ENCODE measurements at places on chromosomes 2 and 18.

GRCh38 chr2:97761192-97761591, 47.8 kb downstream of the ZAP70 start:
- no peak for DNase-seq

- peak; percentile 36 for DNase-seq
These were observed 185.1 kb downstream of the MYO5B start for GRCh38 chr18:50009773-50010335.

DNA sequence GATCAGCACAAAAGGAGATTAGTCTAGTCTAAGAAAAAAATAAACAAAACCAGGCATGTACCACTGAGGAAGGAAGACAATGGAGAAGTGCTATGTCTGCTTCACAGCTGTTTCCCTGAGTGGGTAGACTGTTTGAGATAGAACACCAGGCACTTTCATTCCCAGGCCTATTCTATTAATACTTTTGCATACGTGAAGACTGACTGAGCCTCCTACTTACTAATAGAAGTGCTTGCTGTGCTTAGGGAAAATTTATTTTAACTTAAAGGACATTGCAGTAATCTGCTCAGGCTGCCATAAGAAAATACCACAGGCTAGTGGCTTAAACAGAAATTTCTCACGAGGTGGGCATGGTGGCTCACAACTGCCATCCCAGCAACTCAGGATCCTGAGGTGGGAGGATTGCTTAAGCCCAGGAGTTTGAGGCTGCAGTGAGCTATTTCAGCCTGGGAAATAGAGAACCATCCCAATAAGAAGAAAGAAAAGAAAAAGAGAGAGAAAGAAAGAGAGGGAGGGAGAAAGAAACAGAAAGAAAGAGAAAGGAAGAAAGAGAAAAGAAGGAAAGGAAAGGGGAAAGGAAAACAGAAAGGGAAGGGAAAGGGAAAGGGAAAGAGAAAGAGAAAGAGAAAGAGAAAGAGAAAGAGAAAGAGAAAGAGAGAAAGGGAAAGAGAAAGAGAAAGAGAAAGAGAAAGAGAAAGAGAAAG, 33.0 kb downstream of the CMPK2 start:
- peak; percentile 57 for DNase-seq

DNA sequence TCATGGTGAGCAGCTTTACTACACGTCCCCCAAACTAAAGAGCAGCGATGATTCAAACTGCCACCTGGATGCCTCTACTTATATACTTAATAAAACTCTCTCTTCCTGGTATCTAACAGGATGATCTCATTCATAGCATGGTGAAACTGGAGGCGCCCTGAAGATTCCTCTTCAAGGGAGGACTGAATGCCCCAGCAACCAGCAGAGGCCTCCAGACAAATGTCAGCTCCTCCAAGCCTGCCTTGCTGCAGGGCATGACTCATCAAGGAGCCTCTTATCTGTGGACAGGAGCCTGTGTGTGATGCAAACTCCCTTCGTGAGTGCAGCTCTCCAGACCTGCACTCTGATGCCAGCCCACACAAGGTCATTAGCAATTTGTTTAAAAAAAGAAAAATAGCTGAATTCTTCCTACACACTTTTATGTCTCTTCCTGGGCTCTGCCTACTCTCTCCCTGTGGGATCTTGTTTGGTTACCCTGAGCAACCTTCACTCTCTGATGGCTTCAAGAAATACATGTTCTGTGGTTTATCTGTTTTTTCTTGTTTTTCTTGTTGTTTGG, 30.2 kb downstream of the LONRF2 start:
- DNase-seq = peak; percentile 28

DNA sequence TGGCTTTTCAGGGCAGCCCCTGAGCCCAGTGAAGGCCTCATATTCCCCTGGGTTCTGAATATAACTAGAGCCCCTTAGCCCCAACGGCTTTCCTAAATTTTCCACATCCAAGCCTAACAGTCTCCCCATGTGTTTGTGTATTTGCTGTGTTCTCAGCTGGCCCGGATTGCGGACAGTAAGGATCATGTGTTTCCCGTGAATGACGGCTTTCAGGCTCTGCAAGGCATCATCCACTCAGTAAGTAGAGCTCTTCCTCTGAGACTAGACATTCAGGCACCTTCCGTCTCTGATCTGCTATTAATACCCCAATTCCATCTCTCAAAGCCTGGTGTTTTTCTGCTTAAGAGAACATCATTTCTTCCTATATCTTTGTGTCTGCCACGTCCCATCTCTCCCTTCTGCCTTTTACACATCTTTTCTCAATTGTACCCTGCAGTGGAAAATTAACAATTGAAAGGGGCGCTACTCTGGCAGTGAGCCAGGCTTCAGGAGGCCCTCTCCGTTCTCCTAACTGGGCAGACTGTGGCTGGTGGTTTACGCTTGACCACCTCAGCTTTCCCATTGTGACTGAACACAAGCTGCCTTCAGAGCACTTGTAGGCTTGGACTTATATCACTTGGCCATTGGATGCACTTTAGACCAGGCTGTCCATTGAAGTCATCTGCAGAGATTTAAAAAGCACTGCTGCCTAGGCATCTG, 64.4 kb downstream of the ANTXR1 start:
- DNase-seq = no peak

- no peak for DNase-seq
These were observed 239.9 kb downstream of the ZEB2 start for GRCh38 chr2:144280009-144280408.

DNA sequence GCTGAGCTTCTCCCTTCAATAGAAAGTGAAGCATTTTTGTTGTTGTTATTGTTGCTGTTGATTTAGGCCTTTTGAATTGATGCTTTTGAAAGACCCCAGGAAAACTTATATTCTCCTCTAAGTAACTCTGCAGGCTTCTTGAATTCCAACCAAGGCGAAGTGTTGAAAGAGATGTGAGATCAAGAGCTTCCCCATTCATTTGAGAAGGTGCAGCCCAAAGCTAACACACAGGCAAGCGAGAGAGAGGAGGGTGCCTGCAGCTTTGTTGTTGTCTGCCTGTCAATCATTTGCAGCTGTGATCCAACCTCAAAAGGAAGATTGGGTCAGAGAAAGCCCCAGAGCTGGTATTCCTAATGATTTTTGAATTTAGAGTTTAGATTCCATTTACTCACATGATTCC, 963.6 kb upstream of the CNTNAP5 start:
- no peak for DNase-seq

DNA sequence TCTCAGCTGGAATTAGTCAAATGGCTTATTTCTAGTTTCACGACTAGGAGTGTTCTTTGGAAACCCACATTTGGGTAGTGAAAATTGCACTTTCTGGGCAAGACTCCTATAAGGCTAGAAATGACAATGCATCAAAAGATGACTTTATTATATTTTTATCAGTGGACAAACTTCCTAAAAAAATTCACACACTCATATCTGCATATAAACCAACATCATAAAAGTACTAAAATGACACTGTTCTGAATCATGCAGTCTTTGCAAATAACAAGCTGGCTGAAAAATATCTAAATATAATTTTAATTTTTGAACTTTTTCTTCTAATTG, 17.6 kb downstream of the MXD1 start:
- no peak for DNase-seq

DNA sequence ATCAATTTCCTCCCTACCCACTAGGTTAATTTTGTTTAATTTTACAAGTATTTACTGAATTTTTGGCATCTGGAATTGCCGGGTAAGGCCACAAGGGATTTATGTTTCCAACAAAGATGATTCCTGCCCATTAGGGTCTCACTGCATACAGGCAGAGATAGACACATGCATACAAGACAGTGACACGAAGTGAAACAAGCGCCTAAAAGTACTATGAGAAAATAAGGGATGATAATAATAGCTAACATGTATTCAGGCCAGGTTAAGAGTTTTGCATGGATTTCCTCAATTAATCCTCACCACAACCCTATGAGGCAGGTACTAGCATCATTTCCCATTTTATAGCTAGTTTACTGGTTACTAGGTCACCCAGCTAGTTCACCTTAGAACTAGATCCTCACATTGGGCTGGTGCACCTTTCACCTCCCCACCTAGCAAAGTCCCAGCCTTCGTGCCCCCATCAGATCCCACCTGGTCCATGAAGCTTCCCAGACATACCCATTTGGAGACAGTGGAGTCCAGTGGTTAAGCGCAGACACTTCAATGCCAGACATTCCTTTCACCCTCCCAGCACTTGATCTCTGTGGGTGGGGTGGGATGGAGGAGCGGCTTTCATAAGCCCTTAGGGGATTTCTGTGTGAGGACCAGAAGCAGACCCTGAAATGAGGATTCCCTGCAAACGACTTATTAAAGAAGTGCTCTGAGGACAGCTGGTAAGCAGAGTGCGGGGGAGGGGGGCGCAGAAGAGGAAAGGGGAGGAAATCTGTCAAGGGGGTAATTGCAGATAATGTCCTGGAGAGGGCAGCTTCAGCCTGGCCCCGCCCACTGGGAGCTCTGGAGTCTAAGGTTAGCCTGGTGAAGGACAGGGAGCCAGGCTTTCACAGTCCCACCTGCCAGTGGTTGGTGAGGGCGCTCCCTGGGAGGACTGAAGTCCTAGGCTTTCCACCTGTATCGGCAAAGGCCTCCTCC, 5.8 kb upstream of the DGUOK start:
- peak; percentile 47 for DNase-seq

- DNase-seq = peak; percentile 20
These were observed 622 bp downstream of the RAB12 start for GRCh38 chr18:8609659-8610458.
